ENCODE measurements at places on chromosomes 2 and 18.

- no peak for DNase-seq
Measured at GRCh38 chr2:233301811-233302210, 5.8 kb upstream of the SAG start.

- no peak for DNase-seq
Measured at GRCh38 chr18:41311571-41312547, 643.2 kb upstream of the PIK3C3 start.

- peak; percentile 89 for DNase-seq
Measured at GRCh38 chr2:189698020-189698887, 23.8 kb downstream of the ANKAR start.

GRCh38 chr2:175726223-175726622 lies 275.8 kb downstream of the LNPK start:
- DNase-seq = no peak

GRCh38 chr2:117818921-117819320 lies 4.4 kb downstream of the DDX18 start:
- no peak for DNase-seq

DNA sequence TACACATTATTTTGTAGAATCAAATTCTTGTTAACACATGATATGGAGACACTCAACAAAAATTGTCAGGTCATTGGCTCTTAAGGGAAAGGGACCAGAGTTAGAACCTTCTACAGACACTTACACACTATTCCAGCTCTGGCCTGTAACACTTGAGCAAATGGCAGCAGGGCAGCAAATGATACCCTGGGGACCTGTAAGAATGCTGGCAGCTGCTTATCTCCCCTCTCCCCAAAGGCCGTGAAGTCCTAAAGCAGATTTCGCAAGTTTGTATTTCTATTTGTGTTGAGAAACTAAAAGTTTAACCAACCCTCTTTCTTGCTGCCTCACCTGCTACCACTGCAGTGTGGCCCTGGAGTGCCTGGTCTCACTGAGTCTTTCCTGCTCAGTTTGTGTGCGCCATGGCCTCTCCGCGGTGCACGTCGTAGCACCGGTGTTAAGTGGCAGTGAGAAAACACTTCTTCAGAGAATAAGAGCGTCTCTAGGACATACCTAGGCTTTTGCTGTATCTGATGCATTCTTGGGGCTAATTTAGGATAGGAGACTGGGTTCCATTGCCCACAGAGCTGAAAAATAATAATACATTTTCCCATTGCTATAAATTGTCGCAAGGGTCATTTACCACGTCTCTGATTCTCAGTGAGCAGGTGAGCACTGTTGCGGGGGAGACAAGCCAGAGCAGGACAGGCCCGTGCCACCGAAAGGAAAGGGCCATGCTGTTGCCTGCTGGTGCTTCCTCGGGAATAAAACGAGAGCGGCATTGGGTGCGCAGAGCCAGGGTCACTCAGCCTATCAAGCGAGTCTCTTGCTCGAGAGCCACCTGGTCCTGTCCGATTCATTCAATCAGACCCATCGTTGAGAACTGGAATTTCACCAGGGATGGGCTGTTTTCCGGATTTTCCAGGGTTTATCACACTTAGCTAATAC lies 204.9 kb downstream of the PTGR3 start:
- peak; percentile 27 for DNase-seq

GRCh38 chr2:28619213-28620196 lies 123.6 kb downstream of the PLB1 start:
- DNase-seq = no peak

GRCh38 chr18:57921708-57922107 lies 118.6 kb upstream of the ATP8B1 start:
- peak; percentile 53 for DNase-seq

DNA sequence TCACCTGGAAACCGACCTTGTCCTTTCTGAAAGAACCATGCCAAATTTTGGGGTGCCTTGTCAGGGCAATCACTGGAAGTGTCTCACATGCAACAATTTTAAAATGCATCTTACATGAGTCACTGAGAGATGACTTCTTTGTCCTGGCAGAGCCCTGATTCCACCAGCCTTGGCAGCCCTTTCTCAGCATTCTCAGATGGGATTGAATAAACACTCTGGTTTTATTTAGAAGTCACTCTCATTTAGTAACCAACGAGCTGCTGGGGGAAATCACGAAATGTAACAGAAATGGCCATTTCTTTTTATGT lies 3.8 kb upstream of the ATP8B1 start:
- no peak for DNase-seq

GRCh38 chr2:185318271-185318724 lies 420.3 kb upstream of the FSIP2 start:
- no peak for DNase-seq

DNA sequence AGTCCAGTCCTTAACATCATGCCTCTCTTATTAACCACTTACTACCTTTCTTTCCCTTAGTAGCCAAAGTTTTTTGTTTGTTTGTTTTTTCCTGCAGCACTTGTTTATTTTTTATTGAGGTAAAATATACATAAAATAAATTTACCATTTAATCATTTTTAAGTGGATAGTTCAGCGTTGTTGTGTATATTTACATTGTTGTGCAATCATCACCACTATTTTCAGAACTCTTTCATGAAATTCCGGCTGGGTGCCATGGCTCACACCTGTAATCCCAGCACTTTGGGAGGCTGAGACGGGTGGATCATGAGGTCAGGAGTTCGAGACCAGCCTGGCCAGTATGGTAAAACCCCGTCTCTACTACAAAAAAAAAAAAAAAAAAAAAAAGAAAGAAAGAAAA lies 38.1 kb upstream of the LHCGR start:
- DNase-seq = no peak

GRCh38 chr2:164260506-164260905 lies 360.8 kb downstream of the GRB14 start:
- DNase-seq = no peak

DNA sequence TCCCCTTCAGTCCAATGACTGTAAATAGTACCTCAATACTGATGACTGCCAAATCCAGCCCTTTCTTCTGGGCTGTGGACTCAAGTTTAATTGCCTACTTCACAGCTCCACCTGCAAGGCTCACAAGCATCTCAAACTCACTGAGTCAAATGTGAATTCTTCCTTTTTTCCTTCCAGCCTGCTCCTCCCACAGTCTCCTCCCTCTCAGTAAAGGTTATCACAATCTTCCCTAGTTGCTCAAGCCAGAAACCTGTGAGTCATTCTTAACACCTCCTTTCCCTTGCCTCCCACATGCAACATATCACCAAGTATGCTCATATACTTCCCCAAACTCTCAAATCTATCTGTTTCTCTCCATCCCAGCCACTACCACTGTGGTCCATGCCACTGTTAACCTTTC lies 3.7 kb upstream of the MFSD6 start:
- DNase-seq = peak; percentile 54

- no peak for DNase-seq
Measured at GRCh38 chr2:236852100-236852976, 233.4 kb upstream of the COPS8 start.

Measured in hematopoietic multipotent progenitor cell treated with erythropoietin and hydrocortisone succinate and interleukin-3 and kit ligand, for 4 days (in vitro differentiated cells).